ENCODE measurements at places on chromosomes 4 and X. TPM values are rescaled to one million over a fixed set of nuclear protein-coding genes. Genes with fewer than 3 reads are reported as not detected.

HS6ST2 gene
- total RNA-seq = 0.19 TPM

BEX5 gene
- total RNA-seq = 1.4 TPM

CD40LG gene
- total RNA-seq = 7.6 TPM

NWD2 gene
- not detected for total RNA-seq

EREG gene
- not detected for total RNA-seq

GPRASP3 gene
- 2.4 TPM for total RNA-seq

SMIM9 gene
- not detected for total RNA-seq

RXFP1 gene
- total RNA-seq = not detected

RGN gene
- total RNA-seq = not detected
